Muscle of leg (tissue), 16 donors: ENCODE measurements at places on chromosomes 5 and 9. TPM values are rescaled to one million over a fixed set of nuclear protein-coding genes. Genes with fewer than 3 reads are reported as not detected.

GRCh38 chr9:133777871-133778270 lies 39.7 kb upstream of the SARDH start:
- H3K4me1 ChIP-seq, result no peaks in the 10 kb centered on the region
- H3K27ac ChIP-seq, result no peak overlapping the region
- no peak overlapping the region for H3K4me3 ChIP-seq
- H3K36me3 ChIP-seq, result peaks cover 60% of the 10 kb centered on the region
- H3K27me3 ChIP-seq, result no peaks in the 10 kb centered on the region
- no peak for DNase-seq

GRCh38 chr9:135021393-135021789 lies 66.1 kb upstream of the OLFM1 start:
- no peaks in the 10 kb centered on the region for H3K4me1 ChIP-seq
- H3K36me3 ChIP-seq, result no peaks in the 10 kb centered on the region
- peaks cover 16% of the 10 kb centered on the region for H3K27me3 ChIP-seq
- H3K27ac ChIP-seq, result no peak overlapping the region
- no peak for DNase-seq

The SOHLH1 gene
- not detected for total RNA-seq

The PCDHGA3 gene
- 1.2 TPM for total RNA-seq

The FABP6 gene
- total RNA-seq, result 0.09 TPM

The AQP3 gene
- 5.6 TPM for total RNA-seq
